ENCODE measurements at places on chromosomes 7 and 10.

- DNase-seq, result no peak
Measured at GRCh38 chr7:192701-193480, 520 bp downstream of the FAM20C start.

DNA sequence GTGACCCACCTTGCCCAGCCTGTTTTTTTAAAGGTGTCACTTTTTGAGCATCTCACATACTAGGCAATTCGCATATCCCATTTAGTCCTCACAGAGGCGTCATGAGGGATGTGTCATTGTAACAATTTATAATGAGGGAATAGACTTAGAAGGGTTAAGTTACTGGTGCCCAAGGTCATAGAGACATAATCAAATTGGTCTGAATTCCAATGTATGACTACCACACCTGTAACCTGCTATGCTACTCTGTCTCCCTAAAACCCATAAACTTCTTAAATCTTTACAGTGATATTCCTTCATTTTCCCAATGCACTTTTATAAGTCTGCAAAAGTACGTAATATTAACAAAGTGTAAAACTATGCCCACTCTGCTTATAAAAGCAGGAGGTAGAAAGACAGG is 7.1 kb downstream of the ZMYND11 start:
- no peak for DNase-seq

DNA sequence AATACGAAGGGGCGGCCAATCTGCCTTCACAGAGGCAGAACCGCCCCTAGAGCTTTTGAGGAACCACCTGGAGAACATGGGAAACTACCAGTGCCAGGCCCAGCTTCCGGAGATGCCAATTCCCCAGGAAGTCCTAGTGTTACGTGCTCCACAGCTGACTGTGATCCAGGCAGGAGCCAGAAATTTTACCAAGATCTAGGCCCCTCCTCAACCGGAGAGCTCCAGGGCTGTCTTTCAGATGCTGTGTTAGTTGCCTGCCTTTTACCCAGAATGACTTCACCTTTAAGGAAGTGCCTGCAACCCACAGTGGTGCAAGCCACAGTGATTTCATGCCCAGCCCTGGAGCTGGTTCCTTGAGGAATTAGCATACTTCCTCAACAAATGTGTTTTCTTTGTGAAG is 62.9 kb downstream of the ELMO1 start:
- DNase-seq, result no peak

GRCh38 chr10:42637142-42637541 is 1.2 kb downstream of the ZNF33B start:
- no peak for DNase-seq

DNA sequence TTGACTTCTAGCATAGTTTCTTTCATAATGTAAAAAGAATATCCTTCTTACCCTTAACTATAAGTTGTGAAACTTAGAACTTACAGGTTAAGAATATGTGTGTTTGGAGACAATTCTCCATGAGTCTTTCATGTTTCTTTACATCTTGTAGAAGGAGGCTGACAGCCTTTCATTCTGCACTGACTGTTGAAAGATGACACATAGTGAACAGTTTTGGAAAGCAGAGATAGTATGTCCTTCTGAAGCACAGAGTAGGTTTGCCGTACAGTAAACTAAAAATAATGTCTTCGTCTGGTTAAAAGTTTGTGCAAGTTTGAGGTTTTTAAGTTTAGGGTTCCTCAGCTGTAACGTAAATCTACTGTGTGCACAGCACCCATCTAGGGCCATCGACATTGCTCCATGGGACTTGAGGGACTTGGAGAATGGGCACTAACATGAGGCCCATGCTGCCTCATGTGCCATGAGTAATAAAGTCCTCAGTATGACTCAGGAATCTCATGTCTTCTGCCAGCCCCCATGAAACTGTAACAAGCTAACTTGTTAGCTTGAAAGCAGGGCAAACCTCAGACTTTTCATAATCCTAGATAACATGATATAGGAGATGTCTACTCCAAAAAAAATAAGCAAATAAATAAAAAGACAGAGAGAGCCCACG is 24.5 kb upstream of the ELAPOR2 start:
- no peak for DNase-seq
